ENCODE measurements at places on chromosomes 3 and 15.

DNA sequence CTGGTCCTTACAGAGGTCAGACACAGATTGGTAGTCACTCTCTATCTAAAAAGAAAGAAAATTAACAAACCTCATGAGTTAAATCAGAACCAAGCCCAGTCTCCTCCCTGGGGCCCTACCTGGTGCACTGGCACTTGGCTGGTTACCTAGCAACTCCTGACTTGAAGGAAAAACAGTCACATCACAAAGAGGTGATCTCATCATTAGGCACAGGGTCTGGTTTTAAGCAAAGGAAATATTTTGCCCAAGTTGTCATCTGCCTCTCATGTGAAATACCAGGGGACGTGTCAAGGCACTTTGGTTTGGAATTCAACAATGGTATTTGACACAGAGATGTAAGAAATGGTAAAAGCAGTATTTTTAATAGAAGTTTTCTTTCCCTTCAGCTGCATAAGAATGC, 47.7 kb upstream of the FMN1 start:
- DNase-seq: no peak

DNA sequence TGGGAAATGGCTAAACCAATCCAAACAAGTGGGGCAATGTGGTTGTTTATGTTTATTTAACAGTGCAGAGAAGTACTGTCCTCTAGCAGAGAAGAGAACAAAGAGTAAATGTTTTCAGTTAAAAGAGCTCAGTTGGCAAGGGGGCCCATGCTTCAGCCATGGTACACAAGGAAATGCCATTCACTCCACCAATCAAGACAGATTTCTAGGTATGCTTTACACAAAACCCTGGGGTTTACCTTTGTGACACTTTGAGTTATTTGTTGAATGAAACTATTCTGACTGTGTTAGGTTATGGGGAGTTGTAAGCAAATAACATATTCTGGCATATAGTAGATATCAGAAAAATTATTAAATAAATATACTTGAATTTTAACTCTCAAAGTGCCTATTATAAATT, 228.5 kb upstream of the MME start:
- DNase-seq: no peak

- DNase-seq: no peak
These were observed 12.3 kb downstream of the IQCH start for GRCh38 chr15:67266870-67267269.

DNA sequence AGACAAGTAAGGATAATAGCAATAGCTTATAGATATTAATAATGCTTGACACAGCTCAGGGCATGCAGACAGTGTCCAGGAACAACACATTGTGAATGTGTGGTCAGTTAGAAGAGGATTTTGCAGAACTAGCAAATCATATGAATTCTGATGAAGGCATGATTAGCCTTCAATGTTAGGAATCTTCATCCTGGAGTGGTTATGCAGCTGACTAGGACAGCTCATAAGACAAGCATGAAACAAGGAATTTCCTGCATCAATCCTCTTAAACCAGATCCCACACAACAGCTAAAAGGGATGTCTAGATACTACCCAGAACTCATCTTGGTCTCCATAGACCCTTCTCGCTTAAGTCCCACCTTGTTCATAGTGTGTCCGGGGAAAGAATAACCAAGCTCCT, 499.0 kb upstream of the ATP11B start:
- no peak for DNase-seq

DNA sequence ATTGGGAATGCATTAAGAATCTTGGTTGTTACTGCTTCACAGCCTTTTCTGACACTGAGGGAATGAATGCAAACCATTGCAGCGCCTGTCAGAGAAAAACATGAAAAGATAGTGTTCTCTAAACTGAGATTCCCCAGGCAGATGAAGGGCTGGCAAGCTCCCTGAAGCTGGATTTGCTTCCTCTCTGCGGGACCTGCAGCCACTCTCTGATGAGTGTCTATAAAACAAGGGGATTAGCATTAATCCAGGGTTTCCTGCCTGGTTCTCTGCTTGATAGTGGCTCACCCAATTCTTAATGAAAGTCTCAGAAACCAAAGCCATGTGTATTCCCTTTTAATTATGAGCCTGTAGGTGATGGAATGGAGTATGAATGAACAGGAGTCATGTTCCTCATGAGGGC, 344.3 kb upstream of the UMPS start:
- DNase-seq: peak; percentile 52

DNA sequence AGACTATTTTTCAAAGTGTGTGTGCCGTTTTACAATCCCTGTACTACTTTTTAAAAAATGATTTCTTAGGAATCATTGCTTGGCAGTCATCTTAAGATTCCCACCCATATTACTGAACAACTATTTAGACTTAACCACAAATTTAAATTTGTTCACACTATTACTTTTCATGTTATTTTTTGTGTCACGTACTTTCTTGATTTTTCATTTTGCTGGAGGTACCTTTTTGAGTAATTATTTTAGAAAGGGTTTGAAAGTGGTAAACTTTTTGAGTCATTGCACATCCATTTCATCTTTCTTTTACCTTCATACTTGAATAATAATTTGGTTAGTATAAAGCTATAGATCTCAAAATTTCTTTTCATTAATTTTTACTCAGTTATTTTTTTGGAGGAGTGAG, 16.9 kb downstream of the CMTM8 start:
- DNase-seq: no peak

- peak; percentile 83 for DNase-seq
These were observed 210.7 kb upstream of the UBE2E1 start for GRCh38 chr3:23594894-23595670.

- no peak for DNase-seq
These were observed 74.7 kb upstream of the SYN2 start for GRCh38 chr3:11929531-11929930.

GRCh38 chr15:52171807-52172206, 19.4 kb downstream of the GNB5 start:
- DNase-seq: no peak

- DNase-seq: no peak
These were observed 880.8 kb downstream of the ROBO1 start for GRCh38 chr3:78887029-78887428.

GRCh38 chr3:111284503-111285183, 213.0 kb downstream of the NECTIN3 start:
- no peak for DNase-seq

- no peak for DNase-seq
These were observed 784 bp upstream of the SAMMSON start for GRCh38 chr3:69998759-69999139.

GRCh38 chr3:183701744-183702143, 4.1 kb downstream of the YEATS2 start:
- DNase-seq: no peak

DNA sequence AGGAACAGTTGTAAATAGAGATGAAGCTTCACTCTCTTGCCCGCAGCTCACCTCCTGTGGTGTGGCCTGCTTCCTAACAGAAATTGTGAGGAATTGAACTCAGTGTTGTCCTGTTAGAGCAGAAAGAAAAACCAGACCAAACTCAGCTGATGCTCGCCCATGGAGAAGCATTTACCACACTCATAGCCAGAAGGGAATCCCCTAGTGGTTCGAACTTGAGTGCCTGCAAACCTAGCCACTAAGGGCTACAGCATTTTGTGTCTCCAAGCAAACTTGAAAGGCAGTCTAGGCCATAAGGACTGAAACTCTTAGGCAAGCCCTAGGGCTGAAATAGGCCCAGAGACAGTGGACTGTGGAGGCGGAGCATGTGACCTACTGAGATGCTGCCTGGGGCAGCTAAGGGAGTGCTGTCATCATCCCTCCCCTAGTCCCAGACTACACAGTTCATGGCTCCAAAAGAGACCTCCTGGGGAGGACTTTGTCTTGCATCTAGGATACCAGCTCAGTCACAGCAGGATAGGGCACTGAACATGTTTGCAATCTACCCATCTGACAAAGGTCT, 44.5 kb upstream of the MCTP2 start:
- no peak for DNase-seq

DNA sequence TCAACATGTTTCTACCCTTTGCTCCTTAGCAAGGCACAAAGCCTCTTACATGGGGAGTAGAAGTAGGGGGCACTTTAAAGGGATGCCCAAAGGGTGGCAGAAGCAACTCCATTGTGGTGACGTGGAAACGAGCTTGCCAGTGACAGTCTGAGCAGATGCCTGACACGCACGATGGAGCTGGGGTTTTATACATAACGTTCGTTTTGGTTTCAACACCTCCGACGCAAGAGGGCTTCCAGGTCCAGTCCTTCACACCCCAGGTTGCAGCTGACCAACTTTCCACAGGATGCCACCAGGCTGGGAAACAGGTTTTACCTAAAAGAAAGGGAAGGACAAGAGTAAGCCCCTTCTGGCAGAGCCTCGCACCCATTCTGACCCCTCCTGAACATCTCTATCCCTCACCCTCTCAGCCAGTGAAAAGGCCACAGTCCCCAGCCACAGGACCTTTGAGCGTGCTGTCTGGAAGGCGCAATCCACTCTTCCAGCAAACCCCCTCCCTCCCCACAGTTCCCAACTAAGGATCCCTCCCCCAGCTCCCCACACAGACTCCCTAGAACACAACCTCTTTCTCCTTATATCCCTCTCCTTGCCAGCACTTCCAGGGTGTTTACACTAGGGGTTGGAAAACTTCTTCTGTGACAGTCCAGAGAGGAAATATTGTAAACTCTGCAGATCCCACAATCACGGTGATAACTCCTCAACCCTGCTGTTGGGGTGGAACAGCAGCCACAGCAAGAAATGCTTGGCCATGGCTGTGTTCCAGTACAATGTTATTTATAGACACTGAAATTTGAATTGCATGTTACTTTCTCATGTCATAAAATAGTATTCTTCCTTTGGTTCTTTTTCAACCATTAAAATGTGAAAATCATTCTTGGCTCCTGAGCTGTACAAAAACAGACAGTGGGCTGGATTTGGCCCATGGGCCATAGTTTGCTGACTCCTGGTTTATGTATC, 36.2 kb downstream of the FAM174B start:
- DNase-seq: peak; percentile 93

GRCh38 chr3:124714223-124714853, 15.9 kb upstream of the UMPS start:
- peak; percentile 5 for DNase-seq

GRCh38 chr15:89457086-89457485, 39.3 kb downstream of the RHCG start:
- peak; percentile 18 for DNase-seq

- DNase-seq: no peak
These were observed 28.5 kb downstream of the IL16 start for GRCh38 chr15:81225161-81225671.

DNA sequence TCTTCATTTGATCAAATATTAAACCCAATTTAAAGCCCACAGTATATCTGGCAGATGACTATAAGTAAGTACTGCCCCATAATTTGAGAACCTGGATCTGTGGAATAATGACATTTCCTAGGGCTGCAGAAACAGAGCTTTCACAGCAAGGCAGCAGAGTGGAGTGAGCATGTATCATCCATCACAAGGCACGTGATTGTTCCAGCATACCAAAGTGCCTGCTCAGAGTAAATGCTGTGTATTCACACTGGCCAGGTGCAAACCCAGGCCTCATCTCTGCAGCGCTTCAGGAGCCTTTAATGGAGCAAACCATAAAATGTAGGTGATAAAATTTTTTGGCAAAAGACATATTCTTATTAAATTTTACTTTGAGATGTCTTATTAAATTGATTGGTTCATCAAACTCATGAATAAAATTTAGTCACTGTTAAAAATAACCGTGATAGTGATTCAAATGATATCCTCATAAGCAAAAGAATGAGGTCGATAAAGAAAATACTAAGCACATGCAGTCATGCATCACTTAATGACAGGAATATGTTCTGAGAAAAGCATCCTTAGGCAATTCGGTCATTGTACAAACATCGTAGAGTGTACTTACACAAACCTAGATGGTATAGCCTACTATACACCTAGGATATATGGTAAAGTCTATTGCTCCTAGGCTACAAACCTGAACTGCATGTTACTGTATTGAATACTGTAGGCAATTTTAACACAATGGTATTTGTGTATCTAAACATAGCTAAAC, 99.3 kb upstream of the SLC24A5 start:
- no peak for DNase-seq

GRCh38 chr3:114286266-114286665, 7.6 kb upstream of the TIGIT start:
- DNase-seq: no peak

DNA sequence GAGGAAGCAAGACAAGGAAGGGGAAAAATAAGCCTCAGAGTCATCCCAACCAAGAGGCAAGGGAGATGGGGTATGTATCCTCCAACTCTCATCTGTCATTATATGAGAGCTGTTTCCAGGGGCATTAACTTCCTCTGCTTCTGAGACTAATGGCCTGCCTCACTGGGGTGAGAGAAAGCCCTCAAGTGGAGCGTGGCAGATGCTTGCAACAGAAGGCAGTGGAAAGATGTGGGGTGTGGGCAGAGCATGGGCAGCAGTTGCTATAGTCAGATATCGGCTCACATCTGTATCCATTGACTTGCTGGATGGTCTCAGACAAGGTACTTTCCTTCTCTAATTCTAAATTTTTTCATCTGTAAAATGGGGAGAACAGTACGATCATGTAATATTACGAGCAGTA, 81.7 kb upstream of the PLCL2 start:
- DNase-seq: no peak

DNA sequence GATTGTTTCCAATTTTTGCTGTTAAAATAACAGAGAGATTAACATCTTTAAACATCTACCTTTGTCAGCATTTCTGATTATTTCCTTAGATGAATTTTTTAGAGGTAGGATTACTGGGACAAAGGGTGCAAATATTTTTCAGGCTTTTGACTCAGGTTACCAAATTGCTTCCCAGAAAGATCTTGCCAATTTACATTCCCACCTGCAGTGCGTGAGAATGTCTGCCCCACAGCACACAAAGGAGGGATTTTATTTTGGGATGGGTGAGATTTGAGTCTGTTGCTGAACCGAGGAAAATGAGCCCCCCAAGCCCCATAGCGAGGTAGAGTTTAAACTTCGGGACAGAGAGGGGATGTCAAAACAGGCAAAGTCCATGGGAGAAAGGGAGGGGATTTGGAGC, 25.9 kb upstream of the RNU6-1 start:
- no peak for DNase-seq

DNA sequence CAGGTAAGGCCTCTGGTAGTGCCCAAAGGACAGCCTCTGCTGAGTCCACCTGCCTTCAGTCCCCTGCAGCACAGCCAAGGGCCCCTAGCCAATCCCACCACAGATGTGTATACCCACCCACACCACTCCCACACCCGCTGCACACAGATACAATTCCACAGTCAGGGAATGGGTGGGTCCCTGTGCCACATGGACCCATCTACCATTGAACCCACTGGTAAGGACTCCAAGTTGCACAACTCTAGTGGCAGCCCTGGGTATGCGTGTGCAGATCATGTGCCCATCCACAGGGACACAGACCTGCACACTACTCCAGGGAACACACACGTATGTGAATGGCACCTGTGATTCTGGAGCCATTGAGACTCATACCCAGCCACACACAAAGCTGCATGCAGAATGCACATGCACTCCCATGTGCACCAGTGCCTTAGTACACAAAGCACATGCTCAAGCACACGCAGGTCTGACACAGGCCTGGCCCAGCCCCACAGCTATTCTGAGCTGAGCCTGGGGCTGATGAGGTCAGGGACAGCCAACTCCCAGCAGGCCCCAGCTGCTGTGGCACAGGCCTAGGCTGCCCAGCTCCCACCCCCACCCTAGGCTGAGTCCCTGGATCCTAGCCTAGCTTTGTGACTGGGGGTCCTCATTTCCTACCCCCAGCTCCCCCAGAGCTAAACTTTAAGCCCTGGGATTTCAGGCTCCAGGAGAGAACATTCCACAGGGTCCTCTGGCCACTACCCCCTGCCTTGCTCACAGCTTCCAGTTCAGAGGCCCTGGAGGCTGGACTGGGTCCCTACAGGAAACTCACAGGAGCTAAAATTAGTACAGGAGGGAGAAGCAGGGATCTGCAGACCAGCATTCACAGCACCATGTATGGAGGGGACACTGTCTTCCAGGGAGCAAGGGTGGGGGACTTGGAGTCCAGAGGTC, 2.7 kb upstream of the ALS2CL start:
- no peak for DNase-seq

- no peak for DNase-seq
These were observed 470.1 kb upstream of the ALCAM start for GRCh38 chr3:104896624-104897023.

Data from fibroblast of villous mesenchyme (primary cell).